ENCODE measurements at places on chromosomes 5 and 9.

DNA sequence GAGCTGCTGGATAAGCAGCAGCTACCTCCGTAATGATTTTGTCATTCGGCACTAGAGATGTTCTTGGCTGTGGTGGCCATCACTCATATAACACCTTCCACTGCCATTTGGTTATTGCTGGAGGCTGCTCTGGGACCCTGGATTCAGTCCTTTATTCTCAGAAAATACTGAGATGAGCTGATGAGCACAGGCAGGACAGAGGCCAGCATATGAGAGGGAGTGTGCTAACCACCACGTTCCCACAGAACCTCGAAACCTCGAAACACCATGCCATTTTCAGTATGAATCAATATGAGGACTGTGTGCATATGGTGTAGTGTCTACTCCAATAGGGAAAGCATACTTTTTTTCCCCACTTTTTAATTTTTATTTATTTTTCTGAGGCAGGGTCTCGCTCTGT is 56.6 kb downstream of the ADAM19 start:
- peak; percentile 63 for DNase-seq

GRCh38 chr9:131868766-131869165 is 128.9 kb upstream of the RAPGEF1 start:
- DNase-seq: no peak

- no peak for DNase-seq
Observed at GRCh38 chr5:119078071-119078846, 7.4 kb downstream of the DMXL1 start.

- no peak for DNase-seq
Observed at GRCh38 chr9:102497709-102498108, 497.4 kb upstream of the CYLC2 start.

DNA sequence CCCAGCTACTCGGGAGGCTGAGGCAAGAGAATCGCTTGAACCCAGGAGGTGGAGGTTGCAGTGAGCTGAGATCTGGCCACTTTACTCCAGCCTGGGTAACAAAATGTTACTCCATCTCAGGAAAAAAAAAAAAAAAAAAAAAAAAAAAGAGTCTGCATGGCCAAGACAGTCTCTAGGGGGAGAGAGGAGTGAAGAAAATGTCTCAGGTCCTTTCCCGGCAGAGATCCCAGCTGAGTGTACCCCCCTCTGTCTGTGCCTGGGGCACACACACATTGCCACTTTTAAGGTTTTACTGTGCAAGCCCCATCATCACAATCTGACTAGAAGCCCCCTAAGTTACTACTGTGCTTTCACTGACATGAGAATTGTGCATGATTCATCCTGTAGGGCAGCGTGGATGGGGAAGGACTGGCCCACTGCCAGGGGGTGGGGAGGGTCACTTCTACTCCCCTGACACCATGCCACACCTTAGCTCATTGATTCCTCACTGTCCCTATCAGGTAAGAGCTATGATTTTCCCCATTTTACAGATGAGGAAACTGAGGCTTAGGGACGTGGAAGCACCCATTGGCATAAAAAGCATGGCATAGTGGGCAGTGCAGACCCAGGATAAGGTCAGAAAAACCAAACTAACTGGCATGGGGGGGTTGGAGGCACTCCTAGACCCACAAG is 102.3 kb upstream of the LARP1 start:
- DNase-seq: no peak

DNA sequence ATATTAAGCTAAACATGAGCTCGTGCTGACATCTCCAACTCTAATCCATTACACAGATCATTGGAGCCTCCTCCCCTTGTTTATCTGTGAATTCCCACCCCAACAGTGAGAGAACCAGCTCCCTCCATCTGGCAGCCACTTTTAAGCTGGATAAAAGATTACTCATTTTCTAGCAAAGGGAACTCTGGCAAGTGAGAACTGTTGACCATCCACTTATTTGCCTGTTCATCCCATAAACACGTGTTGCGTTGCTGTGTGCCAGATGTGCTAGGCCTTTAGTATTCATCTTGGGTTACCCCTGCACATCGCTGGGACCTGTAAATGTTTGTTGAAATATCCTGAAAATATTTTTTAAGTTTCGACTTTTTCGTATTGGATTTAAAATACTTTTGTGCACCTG is 2.4 kb upstream of the TOR1A start:
- DNase-seq: no peak

DNA sequence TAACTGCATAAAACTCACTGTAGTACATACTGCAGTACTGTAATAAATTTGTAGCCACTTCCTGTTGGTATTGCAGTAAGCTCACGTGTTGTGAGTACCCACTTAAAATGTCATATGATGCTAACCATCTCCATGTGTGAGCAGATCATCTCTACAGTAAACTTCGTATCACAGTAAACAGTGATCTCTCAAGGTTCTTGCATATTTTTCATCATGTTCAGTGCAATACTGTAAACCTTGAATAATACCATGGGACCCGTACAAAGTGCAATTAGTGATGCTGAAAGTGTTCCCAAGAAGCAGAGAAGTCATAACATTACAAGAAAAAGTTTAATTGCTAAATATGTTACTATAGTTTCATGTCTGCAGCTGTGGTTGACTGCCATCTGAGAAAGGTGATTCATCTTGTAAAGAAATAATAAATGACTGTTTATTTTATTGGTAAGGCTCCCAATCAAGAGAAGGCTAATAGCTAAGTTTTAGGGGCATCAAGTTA is 253.8 kb upstream of the POU5F2 start:
- DNase-seq: no peak

GRCh38 chr5:107401470-107402122 is 269.1 kb downstream of the EFNA5 start:
- no peak for DNase-seq

DNA sequence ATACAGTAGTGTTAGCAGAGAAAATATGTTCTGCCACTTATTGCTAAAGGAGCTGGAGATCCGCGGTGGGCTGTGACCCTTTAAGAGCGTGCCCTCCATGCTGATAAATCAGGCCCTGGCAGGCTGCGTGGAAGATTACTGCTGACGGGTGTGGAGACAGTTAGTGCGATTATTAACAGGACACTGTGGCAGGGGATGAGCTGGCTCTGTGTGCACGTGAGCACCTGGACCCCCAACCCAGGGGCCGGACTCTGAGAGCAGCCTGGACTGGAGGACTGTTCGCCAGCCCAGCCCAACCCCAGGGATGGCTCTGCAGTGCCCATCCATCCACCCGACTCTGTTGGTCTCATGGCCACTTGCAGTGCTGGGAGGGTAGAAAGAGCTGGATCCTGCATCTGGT is 162.0 kb downstream of the MELK start:
- DNase-seq: no peak

GRCh38 chr5:177276886-177277285 is 26.6 kb downstream of the RAB24 start:
- no peak for DNase-seq

DNA sequence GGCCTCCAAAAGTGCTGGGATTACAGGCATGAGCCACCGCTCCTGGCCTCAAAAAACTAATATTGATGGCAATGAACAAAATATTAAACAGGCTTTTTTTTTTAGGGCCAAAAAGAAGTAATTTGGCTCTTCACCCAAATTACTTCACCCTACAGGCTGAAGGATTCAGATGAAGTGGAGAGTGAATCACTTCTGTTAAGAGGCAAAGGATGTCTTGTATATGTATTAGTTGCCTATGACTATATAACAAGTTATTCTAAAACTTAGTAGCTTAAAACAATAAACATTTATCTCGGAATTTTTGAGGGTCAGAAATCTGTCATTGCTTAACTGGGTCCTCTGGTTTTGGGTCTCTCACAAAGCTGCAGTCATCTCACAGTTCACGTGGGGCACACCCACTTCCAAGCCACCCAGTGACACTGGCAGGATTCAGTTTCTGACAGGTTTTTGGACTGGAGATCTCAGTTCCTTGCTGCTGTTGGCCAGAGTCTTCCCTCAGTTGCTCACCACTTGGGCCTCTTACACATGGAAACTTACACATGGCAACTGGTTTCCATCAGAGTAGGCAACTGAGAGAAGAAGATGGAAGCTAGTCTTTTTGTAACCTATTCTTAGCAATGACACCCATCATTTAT is 66.7 kb downstream of the IQGAP2 start:
- DNase-seq: no peak

DNA sequence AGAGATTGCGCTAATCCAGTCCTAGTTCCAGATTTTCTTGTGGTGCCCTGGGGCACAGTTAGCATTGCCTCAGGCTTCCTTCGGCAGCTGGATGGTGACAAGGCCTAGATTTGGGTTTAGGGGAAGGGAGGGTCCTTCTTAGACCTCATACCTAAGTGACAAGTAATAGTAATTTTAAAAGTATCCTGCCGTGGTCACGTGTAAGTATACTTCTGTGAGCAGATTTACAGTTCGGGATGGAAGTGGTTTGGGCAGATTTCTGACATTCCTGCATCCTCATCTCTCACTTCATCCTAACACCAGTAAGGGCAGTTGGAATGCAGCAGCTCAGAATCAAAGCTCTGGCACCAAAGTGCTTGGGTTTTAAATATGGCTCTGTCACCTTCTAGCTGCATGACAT is 71.6 kb downstream of the LRRC70 start:
- DNase-seq: no peak

DNA sequence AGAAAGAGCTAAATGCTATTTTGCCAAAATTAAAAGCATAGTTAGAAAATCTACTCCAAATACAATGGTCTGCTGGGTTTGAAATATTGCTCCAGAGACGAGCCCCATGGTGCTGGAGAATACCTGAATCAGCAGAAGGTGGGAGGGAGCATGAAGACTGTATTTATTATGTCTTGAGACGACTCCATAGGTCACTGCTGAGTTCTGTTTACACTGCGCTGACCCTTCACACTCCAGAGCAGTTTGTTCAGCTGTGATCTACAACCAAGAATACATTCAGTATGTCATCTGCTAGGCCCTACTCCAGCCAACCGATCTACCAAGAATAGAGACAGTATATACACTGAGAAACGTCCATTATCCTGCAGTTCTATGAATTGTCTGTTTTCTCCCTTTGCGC is 150.5 kb downstream of the TLE1 start:
- DNase-seq: no peak

- no peak for DNase-seq
Observed at GRCh38 chr5:6565492-6565891, 67.4 kb downstream of the NSUN2 start.

- no peak for DNase-seq
Observed at GRCh38 chr5:74938250-74938933, 72.2 kb upstream of the FAM169A start.

GRCh38 chr5:65047948-65048690 is 279.4 kb downstream of the CWC27 start:
- no peak for DNase-seq

DNA sequence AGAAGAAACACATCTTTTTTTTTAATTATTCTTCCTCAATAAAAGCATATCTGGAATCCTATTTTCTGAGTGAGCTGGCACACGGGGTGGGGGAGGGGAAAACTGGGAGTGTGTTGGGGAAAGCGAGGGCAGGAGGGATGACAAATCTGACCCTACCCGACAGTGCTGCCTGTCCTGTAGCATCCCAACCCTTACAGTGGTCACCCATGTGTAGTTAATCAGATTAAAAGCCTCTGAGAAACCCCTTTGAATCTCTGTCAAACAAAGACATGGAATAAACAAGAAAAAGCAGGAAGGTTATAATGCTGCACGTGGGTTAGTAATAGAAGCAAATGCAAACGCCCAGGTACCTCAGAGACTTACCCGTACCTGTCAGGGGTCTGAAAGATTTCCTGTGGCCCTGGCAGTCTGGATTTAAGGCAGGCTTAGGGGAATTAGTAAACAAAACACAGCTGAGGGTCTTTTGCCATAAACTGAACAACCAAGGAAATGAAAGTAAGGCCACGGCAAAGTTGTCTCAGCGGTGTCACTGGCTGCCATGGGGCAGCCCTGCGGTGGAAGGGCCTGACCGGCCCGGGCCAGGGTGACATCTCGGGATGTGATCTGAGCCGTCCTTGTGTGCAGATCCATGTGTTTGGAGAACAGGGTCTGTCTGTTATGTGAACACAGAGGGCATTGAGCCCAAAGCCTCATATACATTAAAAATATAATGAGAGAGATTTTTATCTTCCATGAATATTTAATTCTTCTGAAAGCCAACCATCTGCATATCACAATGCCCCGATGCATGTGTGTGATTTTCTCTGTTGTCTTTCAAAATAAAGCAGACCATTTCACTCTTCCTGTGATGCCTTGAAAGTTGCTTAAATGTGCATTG is 308.2 kb downstream of the ZNF608 start:
- DNase-seq: no peak

GRCh38 chr9:110975278-110975677 is 63.0 kb downstream of the LPAR1 start:
- no peak for DNase-seq

DNA sequence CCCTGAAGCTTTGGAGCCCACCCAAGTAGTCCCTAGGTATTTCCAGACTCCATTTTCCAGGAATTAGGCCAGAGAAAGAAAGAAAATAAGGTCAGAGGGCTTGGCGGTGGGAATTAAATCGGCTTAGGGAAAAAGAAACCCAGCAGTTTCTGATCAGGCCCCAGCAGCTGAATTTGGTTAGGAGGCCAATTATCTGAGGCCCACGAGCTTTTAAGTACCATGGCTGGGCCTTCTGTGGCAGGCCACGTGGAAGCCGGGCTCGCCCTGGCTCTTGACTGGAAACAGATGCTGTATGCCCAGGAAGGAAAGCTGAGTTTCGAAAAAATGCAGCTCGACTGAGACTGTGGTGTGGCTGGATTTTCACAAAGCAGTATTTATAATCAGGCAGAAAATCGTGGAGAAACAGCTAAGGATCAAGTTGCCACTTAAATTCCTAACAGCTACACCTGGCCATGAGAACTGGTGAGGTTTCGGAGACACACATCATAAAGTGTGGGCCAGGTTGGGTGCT is 75.1 kb upstream of the PANK3 start:
- no peak for DNase-seq

GRCh38 chr5:143447983-143448382 is 44.5 kb upstream of the NR3C1 start:
- DNase-seq: no peak

DNA sequence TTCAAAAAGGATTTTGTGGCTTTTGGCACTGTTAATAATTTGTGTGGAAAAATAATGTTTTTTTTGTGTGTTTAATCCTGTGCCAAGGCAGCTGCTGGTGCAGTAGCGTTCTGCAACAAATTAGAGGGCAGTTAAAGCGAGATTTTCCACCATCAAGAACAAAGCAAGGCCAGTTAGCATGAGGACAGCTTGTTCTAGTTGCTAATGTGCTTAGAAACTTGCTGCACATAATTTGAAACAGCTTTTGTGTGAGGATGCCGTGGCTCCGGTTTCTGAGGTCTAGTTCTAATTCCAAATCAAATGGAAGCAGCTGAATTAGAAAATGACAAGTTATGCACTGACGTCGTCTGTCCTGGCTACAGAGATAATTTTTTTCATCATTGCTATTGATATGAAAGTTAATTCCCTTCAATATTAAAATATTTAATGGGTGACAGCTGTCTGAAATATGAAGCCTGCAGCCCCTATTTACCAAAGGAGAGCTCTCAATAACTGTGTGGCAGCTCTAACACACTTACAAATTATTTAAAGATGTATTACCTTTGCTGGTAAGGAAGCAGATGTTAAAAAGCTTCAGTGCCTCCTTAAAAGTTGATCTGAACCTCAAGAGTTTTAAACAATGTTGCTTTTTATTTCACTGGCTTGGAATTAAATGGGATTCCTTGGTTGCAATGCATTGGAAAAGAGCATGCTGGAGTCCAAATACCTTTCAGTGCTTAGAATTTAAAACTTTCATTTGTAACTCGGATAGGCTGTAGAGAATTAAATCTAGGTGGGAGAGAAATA is 128.6 kb downstream of the SPATA31D1 start:
- no peak for DNase-seq
